EH (cell line): ENCODE measurements at places on chromosomes 4 and X.
A peak's percentile ranks its signal among the peaks of the same experiment; 100 is the strongest.

DNA sequence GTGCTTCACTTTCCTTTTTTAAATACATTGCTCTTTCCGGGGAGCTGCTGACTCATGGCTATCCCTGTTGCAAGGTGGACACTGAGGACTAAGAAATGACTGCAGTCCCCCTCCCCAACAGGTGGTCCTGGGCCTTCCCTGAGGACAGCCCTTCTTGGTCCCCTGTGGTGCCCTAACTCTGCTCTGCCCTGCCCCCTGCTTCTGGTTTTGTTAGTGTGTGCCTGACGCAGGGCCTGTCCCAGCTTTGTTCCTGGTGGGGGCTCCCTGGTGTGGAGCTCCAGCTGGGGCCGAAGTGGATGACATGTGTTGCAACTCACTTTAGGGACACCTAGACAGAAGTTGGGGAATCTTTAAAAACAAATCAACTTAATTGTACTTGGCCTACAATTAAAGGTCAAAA lies 81.9 kb downstream of the TMEM144 start:
- no peak for DNase-seq

GRCh38 chr4:151324752-151325110 lies 674 bp downstream of the SH3D19 start:
- DNase-seq = peak; percentile 68

GRCh38 chrX:114985967-114986592 lies 31.3 kb downstream of the IL13RA2 start:
- DNase-seq = no peak

- DNase-seq = no peak
Observed at GRCh38 chr4:136281889-136282288, 1250.4 kb downstream of the PCDH18 start.

GRCh38 chr4:37827030-37827685 lies 672 bp downstream of the PGM2 start:
- peak; percentile 59 for DNase-seq

GRCh38 chrX:140091125-140091886 lies 126.0 kb upstream of the CXorf66 start:
- DNase-seq = no peak

DNA sequence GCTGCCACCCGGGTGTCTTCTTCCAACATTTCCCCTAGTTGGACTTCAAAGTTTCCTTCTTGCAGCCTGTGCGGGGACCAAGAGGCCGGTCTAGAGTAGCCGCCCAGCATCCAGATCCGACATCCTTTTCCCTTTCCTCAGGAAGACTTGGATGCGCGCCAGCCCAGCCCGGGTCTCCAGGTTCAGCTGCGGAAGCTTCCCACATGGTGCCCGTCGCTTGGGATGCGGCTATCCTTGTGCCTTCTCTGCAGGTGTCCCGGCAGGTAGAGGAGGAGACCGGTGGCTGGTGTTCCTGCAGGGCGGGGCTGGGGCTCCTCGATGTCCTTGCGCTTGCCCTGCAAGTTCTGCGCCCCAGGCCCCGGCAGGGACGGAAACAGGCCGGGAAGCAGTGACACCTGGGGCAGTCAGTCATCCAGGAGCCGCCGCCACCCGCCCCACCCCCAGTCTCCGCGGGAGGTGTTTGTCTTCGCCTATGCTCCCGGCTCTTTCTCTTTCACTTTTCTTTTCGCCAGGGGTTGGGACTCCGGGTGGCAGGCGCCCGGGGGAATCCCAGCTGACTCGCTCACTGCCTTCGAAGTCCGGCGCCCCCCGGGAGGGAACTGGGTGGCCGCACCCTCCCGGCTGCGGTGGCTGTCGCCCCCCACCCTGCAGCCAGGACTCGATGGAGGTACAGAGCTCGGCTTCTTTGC lies at the start of gene IL15:
Gene IL15, plus strand, starts transcription at position 502 of the 689 bp plus-strand sequence. CDS start 82,882 bp downstream, outside the sequence.
- DNase-seq = peak; percentile 76

- no peak for DNase-seq
Observed at GRCh38 chr4:28799696-28800095, 1920.5 kb upstream of the PCDH7 start.

- DNase-seq = no peak
Observed at GRCh38 chr4:155077452-155078229, 130.8 kb upstream of the NPY2R start.

DNA sequence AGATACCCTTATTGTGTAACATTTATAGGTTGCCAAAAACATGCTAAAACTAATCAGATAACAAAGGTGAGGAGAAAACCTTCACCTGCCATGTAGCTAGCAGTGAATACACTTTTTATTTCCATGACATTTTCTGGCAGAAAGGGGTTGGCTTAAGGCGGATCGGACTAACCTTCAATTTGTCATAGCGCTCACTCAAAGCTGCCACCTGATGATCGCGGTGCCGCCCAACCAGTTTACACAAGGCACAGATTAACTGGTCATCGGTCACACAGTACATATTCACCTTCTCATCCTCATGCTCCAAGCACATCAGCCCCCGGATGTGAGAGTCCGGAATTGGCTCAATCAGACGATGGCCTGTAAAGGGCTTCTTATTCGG lies 53.7 kb downstream of the MID1 start:
- no peak for DNase-seq

GRCh38 chr4:91997045-91997444 lies 306.7 kb upstream of the GRID2 start:
- no peak for DNase-seq

GRCh38 chr4:59770601-59771264 lies 1429.4 kb upstream of the ADGRL3 start:
- no peak for DNase-seq

DNA sequence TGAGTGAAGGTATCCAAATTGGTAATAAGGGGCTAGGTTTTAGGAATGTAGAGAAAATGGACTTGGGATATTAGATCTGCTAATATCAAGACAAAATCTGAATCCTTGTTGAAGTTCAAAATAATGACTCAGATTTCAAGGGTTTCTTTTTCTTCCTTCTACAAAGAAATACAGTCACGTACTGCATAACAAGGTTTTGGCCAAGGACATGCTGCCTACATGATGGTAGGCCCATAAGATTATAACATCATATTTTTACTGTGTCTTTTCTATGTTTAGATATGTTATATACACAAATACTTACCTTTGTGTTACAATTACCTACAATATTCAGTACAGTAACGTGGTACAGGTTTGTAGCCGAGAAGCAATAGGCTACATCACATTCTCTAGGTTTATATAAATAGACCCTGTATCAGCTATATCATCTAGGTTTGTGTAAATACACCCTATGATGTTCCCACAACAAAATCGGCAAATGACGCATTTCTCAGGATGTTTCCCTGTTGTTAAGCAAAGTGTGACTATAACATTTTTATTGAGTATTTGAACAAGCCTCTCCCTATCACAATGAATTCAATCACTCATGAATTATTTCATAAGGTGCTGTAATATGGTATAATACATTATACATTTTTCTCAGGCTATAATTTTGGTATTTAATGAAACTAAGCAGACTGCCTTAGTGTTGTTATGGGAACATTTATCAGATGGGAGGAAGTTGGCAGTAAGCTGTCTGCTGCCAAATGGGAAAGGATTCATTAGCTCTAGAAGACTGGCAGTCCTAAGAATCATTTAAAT lies 186.3 kb downstream of the PPP3CA start:
- no peak for DNase-seq

DNA sequence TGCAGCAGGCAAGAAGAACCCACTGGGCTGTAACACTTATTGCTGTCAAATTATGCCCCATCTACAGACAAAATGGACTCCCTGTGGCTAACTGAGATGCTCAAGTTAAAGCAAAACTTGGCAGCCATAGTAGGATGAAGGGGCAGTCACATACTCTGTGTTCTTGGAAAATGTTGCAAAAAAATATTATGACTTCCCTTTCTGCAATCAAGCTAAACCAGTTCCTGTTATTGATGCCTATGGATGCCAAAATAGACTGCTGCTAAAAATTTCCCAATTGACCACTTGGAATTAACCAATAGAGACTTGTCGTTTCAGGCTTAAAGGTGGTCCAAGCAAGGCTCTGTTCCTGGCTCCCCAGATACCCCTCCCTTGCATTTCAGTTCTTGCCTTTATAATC lies 49.5 kb downstream of the IQCM start:
- DNase-seq = no peak

DNA sequence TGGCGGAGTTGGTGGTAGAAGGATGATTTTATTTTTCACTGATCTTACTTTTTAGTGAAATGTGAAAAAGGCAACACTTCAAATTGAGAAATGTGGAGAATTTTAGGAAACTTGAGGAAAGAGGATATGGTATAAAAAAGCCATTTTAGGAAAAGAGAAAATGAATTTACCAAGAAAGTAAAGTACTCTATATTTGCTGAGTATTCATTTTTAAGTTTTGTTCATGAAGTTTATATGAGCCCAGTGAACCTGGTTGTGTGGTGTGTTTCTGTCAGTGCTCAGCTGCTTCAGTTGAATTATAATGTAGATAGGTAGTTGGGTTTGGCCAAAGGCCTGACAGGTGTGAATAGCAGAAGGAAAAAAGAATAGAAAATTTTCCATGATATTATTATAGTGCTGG lies 345.5 kb upstream of the FSTL5 start:
- no peak for DNase-seq

DNA sequence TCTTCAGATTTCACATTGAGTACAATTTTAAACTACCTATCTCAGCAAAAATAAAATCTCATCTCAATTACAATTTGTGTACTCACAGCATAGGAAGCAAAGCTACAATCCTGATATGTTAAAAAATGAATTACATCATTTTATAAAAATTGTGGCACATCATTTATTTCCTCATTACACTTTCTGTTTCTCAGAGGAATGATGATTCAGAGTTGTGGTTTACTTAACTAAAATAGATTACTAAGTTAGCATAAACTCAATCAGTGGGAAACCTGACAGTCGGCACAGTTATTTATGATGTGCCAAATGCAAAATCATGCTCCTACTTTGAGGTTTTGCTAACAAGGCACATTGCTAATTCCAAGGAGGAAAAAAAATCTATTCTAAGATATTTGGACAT lies 325.0 kb downstream of the FBXO8 start:
- peak; percentile 29 for DNase-seq

- DNase-seq = no peak
Observed at GRCh38 chrX:84475596-84475995, 26.7 kb downstream of the HDX start.

DNA sequence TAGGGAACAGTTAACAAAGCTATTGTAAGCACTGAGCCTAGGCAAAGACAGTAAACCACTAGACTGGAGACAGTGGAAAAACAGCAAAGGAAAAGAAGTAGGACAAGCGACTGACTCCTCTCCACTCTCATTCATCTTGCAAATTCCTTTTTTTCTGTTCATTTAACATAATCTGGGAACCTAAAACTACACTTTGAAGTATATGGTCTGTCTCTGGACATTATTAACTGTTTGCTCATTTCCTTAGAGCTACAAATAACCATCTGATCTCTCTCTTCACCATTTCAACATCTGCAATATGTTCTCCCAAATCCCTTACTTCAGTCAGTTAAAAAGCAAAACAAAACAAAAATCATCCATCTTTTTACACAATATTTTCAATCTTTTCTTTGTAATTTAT lies 642 bp downstream of the HMGN5 start:
- DNase-seq = peak; percentile 17

DNA sequence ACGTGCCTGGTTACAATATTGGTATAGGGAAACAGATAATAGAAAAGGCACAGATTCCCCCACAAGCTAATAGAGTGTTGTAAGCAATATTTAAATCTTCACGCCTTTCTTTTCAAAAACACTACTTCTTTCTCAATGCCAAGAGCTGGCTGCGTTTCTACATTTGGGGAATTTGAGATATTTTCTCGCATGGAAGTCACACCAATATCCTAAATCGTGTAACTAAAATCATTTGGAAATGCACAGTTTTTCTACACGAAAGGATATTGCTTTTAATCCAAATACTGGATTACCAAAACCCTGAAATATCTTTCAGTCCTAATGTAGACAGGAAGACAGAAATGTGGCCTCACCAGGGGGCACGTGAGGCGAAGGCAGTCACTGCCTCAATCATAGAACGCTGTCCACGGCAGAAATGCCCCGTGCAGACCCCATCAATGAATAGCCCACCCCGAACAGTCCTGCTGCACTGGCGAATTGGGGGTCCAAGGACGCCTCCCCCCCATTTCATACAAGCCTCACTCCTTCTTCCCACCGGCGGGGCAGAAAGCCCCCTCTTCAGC lies 106.6 kb downstream of the NSUN7 start:
- no peak for DNase-seq

DNA sequence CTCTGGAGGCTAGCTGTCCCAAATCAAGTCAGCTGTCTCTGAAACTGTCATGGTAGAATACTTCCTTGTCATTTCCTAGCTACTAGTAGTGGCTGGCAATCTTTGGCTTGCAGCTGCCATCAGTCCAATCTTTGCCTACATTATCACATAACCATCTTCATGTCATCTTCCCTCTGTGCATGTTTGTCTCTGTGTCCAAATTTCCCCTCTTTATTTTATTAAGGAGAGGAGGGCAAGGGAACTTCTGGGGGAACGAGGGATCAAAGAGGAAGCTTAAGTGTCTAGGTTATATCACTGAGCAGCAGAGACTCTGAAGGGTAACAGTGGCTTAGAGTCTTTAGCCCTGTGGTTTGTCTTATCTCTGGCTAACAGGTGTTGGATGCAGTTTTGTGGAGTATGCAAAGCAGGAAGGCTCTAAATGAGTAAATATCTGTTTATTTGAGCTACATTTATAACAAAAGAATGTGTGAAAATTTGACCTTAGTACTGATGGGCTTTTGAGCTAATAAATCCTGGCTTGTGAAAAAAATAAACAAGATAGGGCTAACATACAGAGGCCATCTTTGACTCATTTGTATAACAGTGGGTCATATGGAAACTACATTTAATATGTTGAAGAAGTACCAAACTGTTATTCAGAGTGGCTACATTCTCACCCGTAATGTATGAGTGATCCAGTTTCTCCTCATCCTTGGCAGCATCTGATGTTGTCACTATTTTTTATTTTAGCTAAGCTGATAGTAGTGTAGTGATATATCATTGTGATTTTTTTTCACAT lies 49.4 kb upstream of the ENOX2 start:
- no peak for DNase-seq

GRCh38 chr4:147981305-147981704 lies 249.4 kb downstream of the ARHGAP10 start:
- peak; percentile 54 for DNase-seq

- DNase-seq = no peak
Observed at GRCh38 chrX:133054761-133055405, 42.0 kb downstream of the USP26 start.

- DNase-seq = peak; percentile 95
Observed at GRCh38 chrX:21926527-21927278, 13.8 kb upstream of the SMS start.

DNA sequence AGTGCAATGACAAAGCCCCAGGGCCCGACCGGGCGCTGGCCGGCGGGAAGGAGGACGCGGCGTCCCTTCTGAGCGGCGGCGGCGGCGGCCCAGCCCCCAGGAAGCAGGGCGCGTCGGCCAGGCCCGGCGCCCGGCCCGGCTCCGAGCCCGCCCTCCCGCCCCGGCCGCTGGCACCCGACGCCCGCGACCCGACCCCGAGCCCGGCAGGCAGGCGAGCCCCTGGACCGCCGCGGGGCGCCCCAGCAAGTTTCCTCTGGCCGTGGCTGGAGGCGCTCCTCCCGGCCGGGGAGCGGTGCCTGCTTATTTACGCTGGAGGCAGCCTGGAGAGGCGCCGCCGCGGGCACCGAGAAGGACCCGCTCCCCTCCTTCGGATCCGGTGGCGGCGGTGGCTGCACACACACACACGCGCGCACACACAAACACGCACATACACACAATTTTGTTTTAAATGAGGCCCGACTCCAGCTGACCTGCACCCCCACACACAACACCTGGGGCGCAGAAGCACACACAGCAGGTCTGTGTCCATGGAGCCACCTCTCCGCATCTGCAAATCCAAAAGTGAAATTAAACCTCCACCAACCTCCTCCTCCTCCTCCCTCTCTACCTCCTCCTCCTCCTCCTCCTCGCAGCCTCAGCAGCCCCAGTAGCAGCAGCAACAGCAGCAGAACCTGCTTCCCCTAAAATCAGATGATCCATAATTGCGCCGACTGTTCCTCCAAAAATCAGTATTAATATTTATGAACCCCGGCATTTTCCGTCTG lies 669 bp downstream of the IRF2 start:
- DNase-seq = peak; percentile 58
